ENCODE measurements at places on chromosomes 1 and 21. TPM values are rescaled to one million over a fixed set of nuclear protein-coding genes. Genes with fewer than 3 reads are reported as not detected.

The LCE1C gene
- not detected for total RNA-seq

The TPTE gene
- total RNA-seq = not detected

The RHEX gene
- 0.29 TPM for total RNA-seq

The IL19 gene
- total RNA-seq = not detected

The SPRR2A gene
- 1.8 TPM for total RNA-seq
